Skeletal muscle cell (primary cell): ENCODE measurements at places on chromosomes 2 and 18.

DNA sequence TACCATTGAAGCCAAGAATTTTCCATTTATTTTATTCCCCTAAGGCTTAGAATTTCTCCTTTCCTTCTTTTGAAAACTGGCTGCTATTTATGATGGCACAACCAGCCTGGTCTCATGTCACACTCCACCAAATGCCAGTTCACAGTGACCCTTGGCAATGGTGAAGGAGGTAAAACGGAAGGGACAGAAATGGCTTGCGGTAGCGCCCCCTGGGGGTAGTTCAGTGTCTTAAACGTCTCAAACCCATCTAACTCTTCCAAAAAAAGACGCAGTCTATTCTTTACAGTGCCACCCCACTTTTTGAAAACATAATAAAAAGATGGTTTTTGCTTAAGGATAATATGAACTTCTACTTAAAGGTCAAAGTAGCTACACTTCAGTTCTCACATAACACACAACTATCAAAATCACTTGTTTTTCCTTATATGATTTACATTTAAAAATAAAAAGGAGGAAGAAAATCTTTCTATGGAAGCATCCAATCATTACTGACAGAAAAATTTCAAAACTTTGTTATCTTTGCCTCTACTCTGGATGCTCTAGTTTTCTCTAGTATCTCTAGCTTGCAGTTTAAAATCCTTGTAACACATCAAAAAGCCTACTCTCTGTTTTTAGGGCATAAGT is 28.0 kb downstream of the PNO1 start:
- DNase-seq = no peak

GRCh38 chr2:113979191-113980128 is 89.6 kb downstream of the ACTR3 start:
- DNase-seq = no peak

DNA sequence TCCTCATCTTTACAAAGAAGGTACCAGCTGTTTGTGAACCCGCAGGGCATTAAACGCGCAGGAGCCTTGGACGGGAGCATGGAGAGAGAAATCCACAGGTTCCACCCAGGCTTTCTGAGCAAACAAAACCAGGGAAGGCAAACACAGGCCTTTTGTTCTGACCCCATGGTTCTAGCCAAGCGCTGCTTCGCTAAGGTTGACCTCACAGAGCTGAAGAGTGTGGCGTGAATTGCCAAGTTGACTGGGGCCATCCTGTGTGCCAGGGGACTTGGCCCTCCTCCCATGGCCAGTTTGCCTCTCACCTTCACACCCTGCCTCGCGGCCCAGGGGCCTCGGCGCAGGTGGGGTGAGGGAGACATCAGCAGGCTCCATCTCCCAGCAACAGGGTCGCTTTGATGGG is 74.1 kb downstream of the VAPA start:
- no peak for DNase-seq

DNA sequence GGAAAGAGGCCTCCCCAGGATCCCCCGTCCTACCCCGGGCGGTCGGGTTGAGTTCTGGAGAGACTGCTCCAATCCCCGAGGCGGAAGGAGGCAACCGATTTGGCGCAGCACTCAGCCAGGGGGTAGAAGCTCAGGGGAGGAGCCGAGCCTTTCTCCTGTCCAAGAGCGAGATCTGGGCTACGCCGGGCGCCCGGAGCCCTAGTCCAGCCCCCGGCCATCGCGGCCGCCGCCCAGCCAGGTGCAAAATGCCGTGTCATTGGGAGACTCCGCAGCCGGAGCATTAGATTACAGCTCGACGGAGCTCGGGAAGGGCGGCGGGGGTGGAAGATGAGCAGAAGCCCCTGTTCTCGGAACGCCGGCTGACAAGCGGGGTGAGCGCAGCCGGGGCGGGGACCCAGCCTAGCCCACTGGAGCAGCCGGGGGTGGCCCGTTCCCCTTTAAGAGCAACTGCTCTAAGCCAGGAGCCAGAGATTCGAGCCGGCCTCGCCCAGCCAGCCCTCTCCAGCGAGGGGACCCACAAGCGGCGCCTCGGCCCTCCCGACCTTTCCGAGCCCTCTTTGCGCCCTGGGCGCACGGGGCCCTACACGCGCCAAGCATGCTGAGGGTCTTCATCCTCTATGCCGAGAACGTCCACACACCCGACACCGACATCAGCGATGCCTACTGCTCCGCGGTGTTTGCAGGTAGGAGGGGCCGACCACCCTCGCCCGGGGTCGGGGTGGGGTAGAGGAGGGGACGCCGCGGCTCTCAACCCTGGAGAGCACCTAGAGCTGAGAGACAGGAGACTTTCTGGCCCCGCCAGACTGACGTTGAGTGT is at the start of gene DYSF:
Gene DYSF (plus strand): TSS at position 158 of the 817 bp plus-strand sequence.
- no peak for DNase-seq

- DNase-seq = no peak
Observed at GRCh38 chr2:27875089-27875881, 14.9 kb downstream of the RBKS start.

DNA sequence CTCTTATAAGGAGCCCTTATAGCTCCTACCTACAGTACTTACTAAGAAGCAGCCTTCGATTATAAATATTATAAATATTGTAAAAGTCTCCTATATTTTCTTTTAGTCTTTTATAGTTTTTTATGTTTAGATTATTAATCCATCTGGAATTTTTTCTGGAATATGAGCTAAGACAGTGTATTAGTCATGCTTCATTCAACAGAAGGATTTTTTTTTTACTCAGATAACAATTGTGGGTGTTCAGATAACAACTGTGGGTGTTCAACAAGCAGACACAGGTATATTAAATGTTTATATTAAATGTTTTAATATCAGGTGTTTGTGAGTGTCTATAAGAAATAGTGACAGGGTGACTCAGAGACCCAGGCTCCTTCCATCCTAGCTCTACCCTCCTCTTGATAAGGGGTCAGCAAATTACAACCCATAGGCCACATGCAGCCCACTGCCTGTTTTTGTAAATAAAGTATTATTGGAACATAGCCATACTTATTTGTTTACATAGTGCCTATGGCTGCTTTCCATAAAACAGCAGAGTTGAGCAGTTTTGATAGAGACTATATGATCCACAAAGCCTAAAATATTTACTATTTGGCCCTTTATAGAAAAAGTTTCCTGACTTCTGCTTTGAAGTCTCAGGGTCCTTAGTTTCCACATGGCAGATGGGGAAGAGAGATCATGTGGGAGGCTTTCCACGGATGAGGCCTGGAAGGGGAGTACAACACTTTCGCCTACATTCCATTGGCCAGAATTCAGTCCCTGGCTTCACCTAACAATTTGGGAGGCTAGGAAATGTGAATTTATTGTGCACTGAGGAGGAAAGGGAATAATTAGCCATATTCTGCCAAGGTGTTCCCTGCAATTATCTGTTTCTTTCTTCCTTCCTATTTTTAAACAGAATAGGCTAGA is 4.3 kb upstream of the SPATS2L start:
- no peak for DNase-seq

- no peak for DNase-seq
Observed at GRCh38 chr2:170553748-170554147, 161.4 kb upstream of the SP5 start.

DNA sequence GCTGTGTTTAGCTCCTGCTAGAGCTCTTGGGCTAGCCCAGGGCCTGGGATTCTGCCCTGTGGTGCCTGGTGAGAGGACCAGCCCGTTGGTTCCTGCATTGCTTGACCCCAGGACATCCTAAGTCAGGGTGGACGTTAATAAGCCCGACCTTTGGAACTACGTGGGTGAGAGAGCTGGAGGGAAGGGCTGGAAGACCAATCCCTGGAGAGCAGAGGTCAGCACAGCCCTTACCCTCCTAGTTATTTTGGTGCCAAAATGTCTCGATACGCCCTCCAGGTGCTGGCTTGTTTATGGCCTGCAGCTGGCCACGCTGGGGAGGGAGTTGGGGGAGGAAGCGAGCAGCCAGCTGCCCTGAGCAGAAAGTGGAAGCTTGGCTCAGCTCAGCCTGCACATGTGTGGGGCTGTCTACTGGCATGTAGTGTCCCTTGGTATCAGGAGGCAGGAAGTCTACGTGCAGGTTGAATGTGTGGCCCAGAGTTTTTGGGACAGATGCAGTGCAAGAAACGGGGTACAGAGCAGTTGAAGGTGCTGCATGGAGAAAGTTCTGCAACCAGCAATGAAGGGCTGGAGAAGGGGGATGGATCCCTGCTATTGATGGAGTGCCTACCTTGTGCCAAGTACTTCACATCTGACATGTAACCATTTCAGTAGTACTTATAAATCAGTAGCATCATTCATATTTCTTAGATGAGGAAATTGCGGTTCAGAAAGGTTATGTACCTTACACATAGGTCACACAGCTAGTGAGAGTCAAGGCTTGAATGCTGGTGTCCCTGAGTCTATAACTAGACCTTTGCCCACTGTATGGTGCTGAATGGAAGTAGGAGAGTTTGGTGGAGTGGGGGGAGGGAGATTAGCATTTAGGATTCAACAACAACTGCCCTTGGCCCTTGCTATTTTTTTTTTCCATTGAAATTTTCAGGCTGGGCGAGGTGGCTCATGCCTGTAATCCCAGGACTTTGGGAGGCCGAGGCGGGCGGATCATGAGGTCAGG is 5.0 kb upstream of the DGKD start:
- DNase-seq = peak; percentile 17

DNA sequence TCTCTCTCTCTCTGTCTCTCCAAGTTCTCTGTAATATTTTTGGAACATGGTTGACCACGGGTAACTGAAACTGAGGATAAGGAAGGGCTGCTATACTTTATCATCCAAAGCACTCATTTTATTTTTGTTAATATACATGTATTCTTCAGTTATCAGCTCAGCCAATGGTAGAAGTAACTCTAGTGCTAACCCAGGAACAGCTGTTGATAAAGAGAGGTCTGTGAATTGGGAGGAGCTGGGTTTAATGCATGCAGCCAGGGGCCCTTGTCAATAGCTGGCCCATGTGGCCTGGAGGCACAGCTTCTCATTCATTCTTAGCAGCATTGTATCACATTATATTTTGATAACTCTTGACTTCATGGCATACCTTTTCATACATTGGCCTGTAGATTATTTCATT is 401.6 kb downstream of the EPHA4 start:
- no peak for DNase-seq

DNA sequence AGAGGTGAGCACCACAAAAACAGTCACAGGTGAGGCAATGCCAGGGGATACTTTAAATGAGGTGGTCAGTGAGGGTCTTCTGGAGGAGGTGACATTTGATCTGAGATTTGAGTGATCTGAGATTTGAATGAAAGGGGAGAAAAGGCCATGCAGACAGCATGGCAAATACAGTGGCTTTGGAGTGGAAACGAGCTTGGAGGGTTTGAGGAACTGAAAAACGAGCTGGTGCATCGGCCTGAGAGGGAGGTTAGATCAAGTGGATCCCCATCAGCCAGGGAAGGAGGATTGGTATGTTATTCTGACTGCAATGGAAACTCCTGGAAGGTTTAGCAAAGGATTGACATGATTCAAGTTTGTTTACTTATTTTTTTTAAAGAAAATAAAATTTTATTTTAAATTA is 245.1 kb downstream of the KCNS3 start:
- DNase-seq = no peak

GRCh38 chr18:8901019-8901418 is 195.7 kb downstream of the MTCL1 start:
- DNase-seq = no peak

- DNase-seq = no peak
Observed at GRCh38 chr2:65231121-65231520, 3.5 kb downstream of the ACTR2 start.

DNA sequence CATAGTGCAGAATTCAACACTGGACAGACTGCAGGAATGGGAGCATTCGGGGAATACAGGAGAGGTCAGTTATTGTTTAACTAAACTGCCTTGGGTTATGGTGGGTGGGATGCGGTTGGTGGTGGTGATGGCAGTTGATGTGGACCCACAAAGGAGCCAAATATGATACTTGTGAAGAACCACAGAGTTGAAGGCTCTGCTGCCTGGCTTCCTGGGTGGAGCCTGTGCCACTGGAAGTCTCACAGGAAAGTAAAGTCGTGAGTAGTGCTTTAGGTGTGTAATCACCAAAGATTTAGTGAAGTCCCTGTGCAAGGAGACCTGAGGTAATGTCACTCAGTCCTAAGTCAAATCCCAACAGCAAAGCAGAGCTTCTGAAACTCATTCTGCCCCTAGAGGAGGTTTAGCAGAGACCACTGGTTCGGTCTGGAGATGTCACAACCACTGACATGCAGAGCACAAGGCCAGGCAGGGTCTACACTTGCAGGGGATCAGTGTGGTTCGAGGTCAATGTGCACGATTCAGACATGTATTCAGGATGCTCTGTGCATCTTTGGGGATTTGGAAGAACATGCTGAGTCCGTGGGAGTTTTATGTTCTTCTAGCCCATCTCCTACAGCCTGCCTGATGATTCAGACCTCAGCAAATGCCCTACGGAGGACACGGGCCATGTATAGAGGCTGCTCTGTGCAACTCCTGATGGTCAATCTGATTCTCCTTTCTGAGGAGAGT is 1150.9 kb downstream of the RPIA start:
- no peak for DNase-seq

DNA sequence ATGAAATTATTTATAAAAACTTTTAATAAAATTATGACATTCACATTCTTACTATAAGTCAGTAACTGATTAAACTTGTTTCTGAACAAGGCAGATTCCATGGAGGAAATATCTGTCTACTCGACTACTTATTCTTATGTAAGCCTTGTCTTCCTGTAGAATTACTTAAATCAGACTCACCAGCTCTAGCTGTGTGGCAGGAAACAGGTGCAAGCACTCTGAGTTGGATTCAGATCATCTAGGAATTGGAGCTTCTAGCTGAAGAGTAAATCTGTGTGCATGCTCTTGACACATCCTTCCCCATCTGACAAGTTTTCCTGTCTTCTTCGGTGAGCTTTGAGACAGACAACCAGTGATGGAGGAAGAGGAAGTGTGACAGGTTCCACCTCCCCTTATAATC is 284.7 kb downstream of the TRIB2 start:
- no peak for DNase-seq

- DNase-seq = no peak
Observed at GRCh38 chr2:119487434-119488244, 36.6 kb downstream of the SCTR start.

- DNase-seq = no peak
Observed at GRCh38 chr2:113208396-113208795, 34.6 kb downstream of the PSD4 start.

- no peak for DNase-seq
Observed at GRCh38 chr2:241873081-241873802, 3.7 kb downstream of the RTP5 start.

- no peak for DNase-seq
Observed at GRCh38 chr18:48186131-48186766, 222.9 kb downstream of the ZBTB7C start.

GRCh38 chr2:149877913-149878312 is 290.3 kb upstream of the MMADHC start:
- peak; percentile 25 for DNase-seq

GRCh38 chr2:60294901-60295635 is 258.4 kb downstream of the BCL11A start:
- DNase-seq = no peak

DNA sequence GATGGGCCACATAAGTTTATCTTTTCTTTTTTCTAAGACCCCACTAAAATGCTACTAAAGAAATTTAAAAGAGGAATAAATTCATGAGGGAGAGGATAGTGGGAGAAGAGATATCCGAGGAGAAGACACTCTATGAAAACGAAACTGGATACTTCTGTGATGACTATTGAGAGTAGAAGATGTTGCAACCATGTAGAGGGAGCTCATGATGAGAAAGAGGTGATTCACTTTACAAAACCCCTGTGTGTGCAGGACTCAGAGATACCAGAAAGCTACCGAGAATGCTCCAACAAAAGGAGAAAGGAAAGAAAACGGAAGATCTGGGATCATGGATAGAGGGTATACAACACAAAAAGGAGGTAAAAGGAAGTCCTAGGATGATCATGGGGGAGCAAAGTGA is 34.9 kb downstream of the SLC38A11 start:
- peak; percentile 84 for DNase-seq
